Amygdala (tissue), 56 donors: ENCODE measurements at places on chromosomes 1 and 21.

- no peak for DNase-seq
Measured at GRCh38 chr1:19405195-19405760, 80.1 kb downstream of the CAPZB start.

DNA sequence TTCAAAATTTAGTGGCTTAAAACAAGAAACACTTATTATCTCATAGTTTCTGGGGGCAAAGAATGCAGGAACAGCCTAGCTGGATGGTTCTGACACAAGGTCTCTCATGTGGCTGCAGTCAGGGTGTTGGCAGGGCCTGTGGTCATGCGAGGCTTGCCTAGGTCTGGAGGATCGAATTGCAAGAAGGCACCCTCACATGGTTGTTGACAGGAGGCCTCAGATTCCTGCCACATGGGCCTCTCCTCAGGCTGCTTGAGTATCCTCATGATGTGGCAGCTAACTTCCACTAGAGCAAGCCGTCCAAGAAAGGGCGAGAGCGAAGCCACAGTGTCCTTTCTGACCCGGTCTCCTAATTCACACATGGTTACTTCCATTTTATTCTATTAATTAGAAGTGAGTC, 6.2 kb upstream of the NRIP1 start:
- DNase-seq, result no peak

DNA sequence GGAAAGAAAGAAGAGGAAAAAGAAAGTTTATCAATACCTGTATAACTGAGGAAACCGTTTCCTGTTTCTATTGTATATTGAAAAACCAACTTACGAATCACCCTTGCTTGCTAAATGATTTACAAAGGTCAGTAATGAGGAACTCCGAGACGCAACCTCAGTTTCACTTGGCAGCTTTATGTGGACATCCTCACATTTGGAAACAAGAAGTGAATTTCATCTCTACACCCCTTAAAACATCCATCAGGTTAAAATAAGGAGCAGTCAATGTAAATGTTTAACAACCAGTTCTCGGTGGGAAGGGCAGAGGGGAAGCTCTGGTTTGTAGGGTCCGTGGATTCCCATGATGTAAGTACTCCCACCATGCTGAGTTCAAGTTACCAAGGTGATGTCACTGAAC, 481.7 kb upstream of the RUNX1 start:
- DNase-seq, result no peak

DNA sequence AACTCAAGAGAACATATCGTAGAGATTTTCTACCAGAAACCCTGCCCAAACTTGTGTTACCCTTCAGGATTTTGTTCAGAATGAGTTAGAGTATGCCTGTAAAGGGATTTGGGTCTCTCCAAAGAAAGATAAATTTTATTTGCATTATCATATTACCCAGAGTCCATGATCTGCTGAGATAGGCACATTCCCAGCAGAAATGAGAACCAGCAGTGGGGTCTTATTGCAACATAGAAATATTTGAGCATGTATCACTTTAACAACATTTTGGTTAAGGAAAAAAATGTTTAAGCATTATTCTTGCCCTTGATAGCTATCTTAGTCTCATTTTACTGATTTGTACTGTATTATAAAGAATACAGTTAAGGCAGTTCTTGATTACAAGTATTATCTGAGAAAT, 10.6 kb downstream of the VCAM1 start:
- DNase-seq, result no peak
